Cerebellar nuclear complex (tissue), 1 donor: ENCODE measurements at places on chromosomes 11 and 22.

DNA sequence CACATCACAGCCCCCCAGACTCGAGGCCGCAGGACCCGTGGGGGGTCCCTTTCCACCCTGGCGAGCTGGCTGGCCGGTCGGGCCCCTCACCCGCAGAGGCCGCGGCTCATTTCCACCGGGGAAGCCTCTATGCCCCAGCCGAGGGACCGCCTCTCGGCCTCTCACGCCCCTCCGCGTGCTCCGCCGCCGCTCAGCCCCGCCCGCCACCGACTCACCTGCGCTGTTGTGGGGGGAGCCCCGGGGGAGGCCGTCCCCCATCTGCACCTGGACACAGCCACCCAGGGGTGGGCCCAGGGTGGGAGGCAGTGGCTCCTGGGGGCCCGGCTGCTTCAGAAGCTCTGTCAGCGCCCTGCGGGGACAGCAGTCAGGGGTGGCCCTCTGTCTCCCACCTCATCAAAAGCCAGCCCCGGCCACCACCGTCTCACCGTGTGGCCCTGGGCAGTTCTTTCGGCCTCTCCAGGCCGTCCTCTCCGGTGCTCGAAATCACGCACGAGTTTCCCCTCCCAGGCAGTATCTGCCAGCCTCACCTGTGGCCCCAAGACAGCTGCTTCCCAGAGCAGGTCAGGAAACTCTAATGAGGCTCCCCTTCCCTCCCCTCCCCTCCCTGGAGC, 3.8 kb downstream of the SHISA8 start:
- no peak for DNase-seq

DNA sequence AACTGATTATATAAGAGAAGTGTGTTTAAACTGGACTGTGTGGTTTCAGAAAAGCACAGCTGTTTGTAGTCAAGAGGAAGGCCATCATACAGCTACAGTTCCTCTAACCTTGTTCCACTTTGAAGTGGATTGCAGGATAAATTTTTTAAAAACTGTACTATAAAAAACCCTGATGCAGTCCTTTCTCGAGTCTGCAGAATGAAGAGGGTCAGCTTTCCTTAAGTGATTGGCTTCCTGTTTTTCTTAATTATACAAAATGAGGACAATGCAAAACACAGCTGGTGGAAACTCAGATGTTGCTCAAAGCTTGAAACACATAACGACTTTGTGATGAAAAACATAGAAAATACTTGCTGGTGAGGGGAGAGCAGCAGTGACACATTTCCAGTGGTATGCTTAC, 1060.5 kb downstream of the DLG2 start:
- DNase-seq = no peak

DNA sequence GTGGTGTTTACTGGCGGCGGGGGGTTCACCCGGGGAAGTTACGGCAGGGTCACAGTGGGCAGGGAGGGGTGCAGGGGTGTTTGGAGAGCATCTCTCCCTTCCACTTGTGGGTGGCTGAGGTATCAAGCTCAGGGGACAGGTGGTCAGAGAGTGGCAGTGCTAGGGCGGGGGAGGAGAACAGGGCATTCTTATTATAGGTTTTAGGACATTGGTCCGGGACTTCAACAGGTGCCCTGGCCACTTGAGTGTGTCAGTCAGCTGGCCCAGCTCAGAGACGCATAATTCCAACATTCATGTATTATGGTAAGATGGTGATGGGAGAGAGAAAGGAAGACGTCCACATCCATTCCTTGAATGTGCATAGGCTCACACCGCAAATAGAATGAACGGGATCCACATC, 101.7 kb downstream of the TEAD1 start:
- DNase-seq = no peak

- no peak for DNase-seq
These were observed 96.4 kb upstream of the BIRC3 start for GRCh38 chr11:102220728-102221467.

- DNase-seq = no peak
These were observed 73.4 kb downstream of the NCAPD3 start for GRCh38 chr11:134150195-134150903.

DNA sequence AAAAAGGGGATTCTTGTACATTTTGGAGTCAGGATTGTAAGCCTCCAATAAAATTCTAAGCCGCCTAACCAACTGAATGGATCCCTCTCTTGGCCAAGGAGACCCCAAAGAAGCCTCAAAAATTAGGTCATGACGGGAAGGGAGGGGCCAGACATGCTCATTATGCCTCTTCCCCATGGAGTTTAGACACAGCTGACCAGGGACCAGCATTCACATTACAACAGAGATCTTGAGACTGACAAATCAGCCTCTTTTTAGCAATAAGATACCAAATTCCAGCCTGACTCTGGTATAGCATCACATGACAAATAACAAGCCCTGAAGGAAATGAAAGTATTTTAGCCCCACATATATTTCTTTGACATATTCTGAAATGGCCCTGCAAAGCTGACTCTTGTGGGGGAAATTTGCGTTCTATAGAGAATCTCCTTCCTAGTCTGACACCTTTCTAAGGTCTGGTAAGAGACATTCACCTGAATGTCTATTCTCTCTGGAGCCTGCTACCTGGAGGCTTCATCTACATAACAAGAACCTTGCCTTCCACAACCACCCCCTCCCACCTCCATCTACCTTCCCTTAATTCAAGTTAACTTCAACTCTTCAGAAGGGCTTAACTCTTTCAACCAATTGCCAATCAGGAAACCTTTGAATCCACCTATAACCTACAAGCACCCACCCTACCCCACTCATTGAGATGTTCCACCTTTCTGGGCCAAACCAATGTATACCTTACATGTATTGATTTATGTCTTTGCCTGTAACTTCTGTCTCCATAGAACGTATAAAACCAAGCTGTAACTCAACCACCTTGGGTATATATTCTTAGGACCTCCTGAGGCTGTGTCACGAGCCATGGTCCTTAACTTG, 10.3 kb downstream of the GAL start:
- no peak for DNase-seq
